ENCODE measurements at places on chromosomes 12 and 14. TPM values are rescaled to one million over a fixed set of nuclear protein-coding genes. Genes with fewer than 3 reads are reported as not detected.

Gene NID2
- 9.9 TPM for total RNA-seq

Gene AHNAK2
- 10.4 TPM for total RNA-seq

Gene SLC25A21
- total RNA-seq = 37.0 TPM

Gene INSM2
- not detected for total RNA-seq

Gene MUCL1
- total RNA-seq = not detected

Gene MFAP5
- total RNA-seq = 3.9 TPM

DNA sequence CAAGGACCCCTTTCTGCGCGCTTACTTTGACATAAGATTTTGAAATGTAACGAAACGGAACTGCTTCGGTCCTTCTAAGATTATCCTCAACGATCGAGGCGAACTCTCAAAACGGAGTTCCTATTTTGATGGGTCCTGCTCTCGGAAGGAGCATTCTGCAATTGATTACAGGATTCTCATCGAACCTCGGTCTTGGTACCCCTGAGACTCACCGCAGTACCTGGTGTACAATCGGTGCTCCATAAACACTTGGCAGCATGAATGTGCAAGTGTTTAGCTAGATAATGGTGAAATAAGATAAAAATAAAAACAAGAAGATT lies 530 bp upstream of the NEMF start:
- DNase-seq = no peak

GRCh38 chr12:68899251-68899771 lies 33.7 kb downstream of the CPM start:
- DNase-seq = peak; percentile 63

- DNase-seq = no peak
Measured at GRCh38 chr12:57341275-57341990, 89.4 kb downstream of the R3HDM2 start.

- no peak for DNase-seq
Measured at GRCh38 chr14:63745858-63746425, 18.1 kb upstream of the SGPP1 start.

- peak; percentile 35 for DNase-seq
Measured at GRCh38 chr12:104790296-104791125, 167.6 kb downstream of the SLC41A2 start.

- DNase-seq = no peak
Measured at GRCh38 chr12:52089491-52089890, 10.0 kb downstream of the SMIM41 start.

DNA sequence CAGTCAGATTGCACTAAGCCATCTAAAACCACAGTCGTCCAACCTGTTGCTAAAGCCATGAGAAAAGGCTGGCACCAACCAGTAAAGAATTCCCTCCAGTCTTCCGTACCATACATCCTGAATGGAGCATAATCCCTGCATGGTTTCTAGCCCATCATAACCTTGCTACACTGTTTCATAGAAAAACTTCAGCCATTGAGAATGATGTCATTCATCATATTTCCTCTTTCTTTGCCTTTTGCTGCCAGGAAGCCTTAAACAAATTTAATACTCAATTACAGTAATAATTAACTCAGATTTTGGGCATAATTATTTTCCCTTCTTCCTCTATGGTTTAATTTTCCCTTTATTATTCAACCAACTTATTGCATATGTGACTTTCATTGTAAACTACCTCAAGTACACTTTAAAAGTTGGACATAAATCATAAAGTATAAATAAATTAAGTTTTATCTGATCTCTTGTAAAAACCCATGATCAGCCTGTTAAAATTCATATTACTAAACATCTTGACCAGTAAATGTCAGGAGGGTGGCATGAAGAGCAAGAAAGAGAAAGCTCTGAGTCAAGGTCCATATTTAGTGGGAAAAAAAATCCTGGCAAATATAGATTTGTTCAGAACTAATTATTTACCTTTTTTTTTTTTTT lies 264.7 kb downstream of the ZFP36L1 start:
- DNase-seq = no peak

GRCh38 chr14:58239244-58240195 lies 5.1 kb upstream of the PSMA3 start:
- peak; percentile 72 for DNase-seq

DNA sequence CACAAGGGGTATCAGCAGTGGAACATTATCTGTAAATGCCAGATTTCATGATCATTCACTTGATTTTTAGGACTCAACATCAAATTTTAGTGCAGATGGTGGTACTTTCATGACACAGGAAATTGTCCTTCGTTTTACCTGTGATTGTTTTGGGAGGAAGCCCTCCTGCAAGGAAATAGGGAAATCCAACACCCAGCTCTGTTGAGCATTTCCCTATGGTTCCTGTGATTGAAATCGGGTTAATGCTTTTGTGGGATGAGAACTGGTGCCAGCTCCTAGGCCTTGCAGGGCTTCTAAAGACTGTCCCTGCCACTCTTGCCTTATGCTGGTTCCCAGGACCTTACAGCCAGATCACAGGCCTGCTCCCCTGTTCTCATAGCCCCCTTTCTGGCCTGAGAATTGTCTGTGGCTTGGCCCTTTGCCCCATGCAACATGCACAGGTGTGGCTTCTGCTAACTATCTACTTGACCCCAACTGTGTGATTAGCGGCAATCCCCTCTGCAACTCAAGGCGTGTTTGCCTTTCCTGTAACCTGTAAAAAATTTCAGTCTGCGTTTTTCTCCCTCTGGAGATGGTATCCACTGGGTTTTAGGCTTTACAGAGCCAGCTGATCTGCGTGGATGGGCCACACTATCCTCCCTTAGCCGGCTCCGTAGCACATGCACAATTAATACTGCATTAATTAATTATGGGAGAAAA lies 112.5 kb downstream of the ETV6 start:
- no peak for DNase-seq
